ENCODE measurements at places on chromosomes 12 and 14.

DNA sequence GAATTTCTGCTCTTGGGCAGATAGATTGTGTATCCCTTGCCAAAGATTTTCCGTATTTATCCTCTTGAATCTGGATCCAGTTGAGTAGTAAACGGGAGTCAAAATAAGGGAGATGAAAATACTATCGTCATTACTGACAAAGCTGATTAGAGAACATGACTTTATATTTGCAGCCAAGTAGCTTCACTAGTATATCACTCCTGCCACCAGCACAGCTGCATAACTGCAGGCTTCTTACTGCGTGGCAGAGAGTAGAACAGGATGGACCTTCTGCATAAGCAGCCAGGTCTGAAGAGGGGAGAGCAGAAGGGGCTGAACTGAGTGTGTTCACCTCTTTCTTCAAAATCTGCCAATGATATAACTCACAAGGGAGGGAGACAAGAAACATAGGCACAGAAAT is 283.7 kb downstream of the FBXL14 start:
- DNase-seq = no peak

DNA sequence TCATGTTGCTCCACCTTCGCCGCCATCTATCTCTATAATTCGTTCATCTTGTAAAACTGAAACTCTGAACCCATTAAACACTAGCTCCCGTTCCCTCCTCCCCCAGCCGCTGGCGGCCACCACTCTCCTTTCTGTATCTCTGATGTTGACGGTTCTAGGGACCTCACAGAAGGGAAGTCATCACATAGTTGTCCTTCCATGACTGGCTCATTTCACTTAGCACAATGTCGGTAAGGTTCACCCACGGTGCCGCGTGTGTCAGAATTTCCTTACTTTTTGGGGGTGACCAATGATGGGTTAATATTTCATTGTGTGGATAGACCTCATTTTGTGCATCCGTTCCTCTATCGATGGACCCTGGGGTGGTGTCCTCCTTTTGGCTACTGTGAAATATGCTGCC is 2.0 kb upstream of the CACNA2D4 start:
- no peak for DNase-seq

DNA sequence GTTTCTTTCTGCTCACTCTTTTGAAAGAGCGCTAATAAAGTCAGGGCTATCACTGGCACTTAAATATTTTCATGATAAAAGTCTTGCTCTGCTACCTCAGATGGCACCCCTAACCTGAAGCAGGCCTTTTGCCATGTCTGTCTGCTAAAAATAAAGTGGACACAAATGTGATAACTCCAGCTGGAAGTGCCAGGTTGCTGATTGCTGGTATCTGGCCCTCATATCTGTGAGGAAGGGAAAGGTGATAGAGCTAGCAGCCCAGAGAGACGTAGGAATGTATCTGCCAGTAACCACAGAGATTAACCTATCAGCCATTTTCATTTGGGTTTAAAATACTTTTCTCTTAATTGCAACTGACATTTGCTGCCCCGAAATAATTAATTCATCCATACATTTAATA is 127.9 kb downstream of the GRIN2B start:
- no peak for DNase-seq

DNA sequence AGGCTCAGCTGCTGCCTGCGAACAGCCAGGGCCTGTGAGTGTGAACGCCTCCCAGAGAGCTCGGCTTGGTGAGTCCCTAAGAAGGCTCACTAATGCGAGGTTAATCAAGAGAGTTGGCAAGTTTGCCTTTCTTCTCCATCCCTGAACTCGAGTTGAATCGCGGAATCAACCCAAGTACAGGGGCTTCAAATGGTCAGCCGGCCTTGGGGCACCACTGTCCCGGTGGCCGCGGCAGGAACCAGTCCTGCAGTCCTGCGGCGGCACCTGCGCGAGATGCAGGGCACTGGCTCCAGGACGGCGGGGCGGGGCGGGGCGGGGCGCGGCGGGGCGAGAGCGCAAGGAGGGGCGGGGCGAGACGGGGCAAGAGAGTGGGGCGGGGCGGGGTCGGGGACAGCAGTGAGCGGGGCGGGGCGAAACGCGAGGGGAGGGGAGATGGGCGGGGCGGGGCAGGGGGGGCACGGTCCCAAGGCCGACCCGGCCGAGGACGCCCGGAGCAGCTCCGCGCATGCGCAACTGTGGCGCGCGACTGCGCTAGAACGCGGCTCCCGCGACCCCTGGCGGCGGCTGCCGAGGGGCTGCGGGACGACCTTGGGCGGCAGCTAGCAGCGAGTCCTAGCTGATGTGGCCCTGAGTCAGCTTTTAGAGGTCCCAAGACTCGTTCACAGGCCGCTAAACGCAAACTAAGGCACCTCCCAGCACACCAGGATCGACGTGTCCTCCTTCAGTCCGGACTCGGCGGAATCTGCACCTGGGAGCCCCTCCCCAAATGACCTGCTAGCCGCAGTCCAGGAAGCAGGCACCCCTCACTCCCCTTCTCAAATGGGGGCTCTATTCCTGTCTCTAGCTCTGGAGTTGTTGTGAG is 58.0 kb downstream of the TTC7B start:
- peak; percentile 98 for DNase-seq

DNA sequence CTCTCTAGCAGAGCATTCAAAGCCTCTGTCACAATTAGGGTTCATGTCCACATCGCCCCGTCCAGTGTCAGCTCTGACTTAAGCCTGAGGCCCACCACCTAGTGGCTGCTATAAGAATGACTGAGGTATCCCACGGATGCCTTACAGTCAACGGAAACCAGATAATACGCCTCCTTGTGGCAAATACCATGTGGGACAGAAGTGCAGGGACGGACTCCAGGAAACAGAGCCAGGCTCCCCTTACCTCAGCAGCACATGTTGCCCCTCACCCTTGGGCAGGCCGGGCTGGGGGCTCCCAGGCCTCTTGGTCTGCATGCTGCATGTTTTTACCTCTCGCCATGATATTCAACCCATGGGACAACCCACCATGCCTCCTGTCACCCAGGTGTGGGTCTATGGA is 86.3 kb downstream of the VWF start:
- DNase-seq = peak; percentile 74

DNA sequence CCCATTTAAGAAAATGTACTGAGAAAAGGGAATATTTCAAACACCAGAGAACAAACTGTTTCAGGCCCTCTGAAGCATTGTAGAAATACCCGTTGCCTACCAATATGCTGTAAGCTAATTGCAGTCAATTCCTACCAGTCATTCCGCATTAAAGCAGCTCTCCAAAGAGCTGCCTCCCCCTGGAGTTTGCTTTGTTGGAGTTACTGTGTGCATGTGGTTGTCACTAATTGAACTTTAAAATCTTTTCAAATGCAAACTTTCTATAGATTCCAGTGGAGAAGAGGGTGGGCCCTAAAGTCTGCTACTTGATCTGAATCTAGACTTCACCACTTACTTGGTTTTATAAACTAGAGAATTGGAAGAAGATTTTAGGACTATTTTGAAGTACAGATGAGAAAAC is 112.7 kb downstream of the PLXNC1 start:
- DNase-seq = no peak

- DNase-seq = no peak
Measured at GRCh38 chr14:61111209-61111665, 130.2 kb downstream of the SLC38A6 start.

DNA sequence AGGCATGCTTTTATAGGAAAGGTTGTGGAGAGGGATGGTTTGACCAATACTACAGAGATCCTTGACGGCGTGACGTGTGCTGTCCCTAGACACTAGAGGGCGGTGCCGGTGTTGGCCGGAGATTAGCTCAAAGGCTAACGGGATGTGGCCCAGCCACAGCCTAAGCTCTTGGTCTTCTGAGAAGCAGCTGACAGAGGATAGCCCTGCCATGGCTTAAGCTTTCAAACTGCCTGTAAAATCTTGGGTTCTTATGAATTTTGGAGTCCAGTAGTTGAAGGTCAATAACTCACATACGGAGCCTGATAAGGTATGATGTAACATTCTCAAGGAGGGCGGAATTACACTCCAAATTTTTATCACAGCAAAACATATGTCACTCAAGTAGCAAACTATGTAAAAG is 515.7 kb upstream of the ATXN7L3B start:
- peak; percentile 46 for DNase-seq

GRCh38 chr14:36078080-36078479 is 98.4 kb downstream of the PTCSC3 start:
- no peak for DNase-seq

DNA sequence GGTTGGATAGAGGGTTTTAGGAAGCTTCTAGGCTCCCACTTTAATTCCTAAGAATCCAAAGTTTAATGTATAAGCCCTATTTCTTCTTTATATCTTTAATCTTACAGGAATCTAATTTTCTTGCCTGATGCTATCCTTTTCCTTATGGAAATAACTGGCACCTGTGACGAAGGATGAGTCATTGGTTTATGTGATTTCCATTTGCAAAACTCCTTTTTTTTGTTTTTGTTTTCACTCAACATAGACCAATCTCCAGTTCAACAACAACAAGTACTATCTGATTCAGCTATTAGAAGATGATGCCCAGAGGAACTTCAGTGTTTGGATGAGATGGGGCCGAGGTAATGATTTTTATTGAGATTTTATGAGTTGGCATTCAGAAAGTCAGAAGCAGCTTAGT is 6.8 kb downstream of the PARP2 start:
- DNase-seq = no peak

DNA sequence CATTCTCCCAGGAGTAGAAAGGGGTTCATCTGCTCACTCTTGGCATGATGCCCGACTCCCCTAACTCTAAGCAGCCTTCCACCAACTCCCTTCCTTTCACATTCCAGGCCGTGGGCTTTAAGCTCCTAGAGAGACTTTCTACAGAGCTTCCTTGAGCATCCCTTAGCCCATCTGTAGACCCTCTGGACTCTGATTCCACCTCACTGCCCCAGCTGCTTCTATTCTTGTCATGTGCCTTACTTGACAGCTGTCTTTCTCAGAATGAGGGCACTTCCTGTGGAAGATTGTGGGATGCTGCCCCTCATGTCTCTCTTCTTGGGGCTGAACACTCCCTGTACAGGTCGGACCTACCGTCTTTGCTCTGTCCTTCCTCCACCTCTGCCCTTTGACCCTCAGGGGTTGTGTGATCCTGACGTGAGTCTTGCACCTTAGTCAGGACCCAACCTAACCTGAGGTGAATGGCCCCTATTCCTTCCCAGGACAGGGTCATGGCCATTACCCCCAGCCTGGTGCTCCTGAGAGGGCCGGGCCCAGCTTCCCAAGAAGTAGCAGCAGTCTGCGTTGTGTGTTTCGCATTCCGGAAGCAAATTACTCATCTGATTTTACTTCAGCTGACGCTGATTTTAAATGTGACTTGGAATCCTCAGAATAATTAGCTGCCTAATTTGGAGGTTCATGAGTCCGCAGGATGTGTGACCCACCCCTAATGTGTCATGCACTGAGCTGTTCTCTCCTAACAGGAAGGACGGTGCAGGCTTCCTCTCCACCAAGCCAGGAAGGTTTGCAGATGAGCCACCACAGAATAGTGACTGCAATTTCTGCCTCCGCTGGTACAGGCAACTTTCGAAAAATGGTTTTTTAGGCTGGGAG is 2.7 kb upstream of the GALNT6 start:
- no peak for DNase-seq

Data from NCI-H1417 (cell line).